Glomerular endothelial cell (primary cell): ENCODE measurements at places on chromosomes 3 and 15.

DNA sequence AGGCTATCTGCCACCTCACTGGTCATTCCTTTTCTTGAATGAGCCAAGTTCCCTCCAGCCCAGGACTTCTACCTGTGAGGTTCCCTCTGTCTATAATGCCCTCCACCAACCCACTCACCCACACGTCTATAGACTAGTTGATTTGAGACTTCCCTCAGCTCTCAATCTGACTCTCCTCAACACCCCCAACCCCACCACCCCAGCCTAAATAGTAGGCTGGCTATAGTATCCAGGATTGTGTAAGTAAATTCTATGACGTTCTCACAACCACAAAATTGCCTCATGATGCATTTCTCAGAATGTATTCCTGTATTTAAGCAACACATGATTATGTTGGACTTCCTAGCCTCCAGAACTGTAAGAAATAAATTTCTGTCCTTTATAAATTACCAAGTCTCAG is 2.2 kb downstream of the PLSCR1 start:
- DNase-seq = no peak

- DNase-seq = no peak
Measured at GRCh38 chr3:187909866-187910265, 164.6 kb upstream of the BCL6 start.

- no peak for DNase-seq
Measured at GRCh38 chr3:195905970-195906864, 2.1 kb downstream of the TNK2 start.

GRCh38 chr3:25665315-25666280 is 891 bp upstream of the TOP2B start:
- DNase-seq = no peak
